Stomach (tissue), 19 donors: ENCODE measurements at places on chromosomes 16 and 17.

- DNase-seq, result no peak
Observed at GRCh38 chr16:29744541-29745101, 1.2 kb downstream of the C16orf54 start.

DNA sequence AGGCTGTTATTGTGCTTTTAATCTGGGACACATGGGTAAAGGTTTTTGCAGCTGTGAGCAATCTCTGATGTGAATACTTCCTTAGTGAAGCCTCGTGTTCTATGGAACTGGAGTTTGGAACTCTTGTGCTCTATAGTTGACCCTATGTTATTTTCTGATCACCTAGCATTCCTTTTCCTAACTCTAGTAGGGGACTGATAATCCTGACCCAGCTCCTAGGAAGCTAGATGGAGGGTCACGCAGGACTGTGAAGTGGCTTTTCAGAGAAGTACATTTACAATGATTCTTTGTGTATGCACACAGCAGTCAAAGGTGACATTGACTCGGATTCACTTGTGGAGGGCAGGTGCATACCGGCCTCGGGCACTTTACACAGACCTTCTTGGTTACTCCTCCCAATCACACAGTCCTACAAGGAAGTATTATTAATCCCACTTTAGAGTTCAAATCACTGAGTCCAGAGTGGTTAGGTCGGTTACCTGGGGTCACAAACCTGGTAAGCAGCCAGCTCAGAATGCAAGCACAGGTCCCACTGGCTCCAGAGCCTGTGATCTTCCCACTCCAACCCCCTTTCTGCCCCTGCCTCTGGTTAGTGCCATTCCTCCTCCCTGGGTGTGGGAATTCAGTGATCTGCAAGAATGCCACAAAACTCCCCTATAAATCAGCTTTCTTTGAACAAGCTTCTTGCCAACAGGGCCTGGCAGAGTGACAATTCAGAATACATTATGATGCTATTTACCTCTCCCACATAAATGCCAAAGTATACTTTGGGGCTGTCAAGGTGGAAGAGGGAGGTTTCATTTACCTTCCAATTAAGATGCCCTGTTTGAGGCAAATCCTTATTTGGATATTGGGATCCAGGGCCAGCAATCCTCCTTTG lies 7.1 kb downstream of the CHD9NB start:
- peak; percentile 60 for DNase-seq

- no peak for DNase-seq
Observed at GRCh38 chr16:11155284-11155806, 100.7 kb downstream of the SOCS1 start.

- no peak for DNase-seq
Observed at GRCh38 chr16:58056580-58056979, 31.0 kb downstream of the MMP15 start.

GRCh38 chr17:35743626-35744328 lies 9.3 kb downstream of the GAS2L2 start:
- no peak for DNase-seq

DNA sequence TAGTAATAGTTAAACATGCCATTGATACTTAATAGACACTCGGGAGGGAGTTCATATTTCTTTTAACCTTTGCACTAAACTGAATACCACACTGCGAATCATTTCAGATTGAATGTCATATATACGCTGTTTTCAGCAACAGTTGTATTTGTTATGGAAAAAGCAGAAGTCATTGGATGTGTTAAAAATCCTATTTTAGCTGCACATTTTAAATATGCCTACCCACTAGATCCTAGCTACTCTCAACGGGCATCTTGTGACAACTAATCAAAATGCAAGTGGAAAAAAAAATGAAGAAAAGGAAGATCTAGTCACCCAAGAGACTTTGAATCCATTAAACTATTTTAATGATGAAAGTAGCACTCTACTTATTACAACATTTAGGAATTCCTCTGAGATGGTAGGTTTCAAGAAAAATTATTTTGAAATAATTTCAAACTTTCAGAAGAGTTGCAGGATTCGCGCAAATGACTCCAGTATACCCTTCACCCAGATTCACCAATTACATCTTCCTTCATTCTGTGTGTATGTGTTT lies 51.4 kb upstream of the MNT start:
- DNase-seq, result no peak

DNA sequence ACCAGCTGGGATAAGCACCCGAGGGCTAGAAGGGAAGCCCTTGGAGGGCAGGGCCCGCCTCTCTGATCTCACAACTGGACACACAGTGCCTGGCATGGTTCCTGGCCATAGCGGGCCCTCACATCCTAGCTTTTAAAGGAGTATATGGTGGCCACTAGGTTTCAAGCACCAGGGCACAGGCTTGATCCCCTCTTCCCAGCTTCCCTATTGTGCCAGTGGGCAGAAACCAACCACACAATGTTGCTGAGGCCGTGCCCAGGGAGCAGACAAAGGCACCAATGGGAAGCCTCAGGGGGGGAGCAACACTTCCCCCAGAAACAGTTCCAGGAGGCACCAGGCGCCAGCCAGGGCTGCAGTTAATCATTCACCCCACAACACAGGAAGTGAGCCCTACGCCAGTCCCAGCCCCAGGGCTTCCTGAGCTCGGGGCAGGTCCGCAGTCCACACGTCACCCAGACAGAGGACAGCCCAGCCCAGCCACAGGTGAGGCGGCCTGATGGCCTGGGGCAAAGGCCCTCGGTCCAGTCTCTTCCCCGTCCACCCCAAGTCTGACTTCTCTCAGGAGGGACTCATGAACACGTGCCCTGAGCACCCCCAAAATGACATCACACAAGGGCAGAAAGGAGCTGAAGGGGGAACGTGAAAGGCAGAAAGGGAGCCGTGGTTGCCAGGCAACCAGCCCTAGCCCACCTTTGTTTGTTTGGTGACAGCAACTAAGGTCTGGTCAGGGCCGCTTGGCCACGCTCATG lies 12.8 kb downstream of the SMIM5 start:
- DNase-seq, result peak; percentile 94

DNA sequence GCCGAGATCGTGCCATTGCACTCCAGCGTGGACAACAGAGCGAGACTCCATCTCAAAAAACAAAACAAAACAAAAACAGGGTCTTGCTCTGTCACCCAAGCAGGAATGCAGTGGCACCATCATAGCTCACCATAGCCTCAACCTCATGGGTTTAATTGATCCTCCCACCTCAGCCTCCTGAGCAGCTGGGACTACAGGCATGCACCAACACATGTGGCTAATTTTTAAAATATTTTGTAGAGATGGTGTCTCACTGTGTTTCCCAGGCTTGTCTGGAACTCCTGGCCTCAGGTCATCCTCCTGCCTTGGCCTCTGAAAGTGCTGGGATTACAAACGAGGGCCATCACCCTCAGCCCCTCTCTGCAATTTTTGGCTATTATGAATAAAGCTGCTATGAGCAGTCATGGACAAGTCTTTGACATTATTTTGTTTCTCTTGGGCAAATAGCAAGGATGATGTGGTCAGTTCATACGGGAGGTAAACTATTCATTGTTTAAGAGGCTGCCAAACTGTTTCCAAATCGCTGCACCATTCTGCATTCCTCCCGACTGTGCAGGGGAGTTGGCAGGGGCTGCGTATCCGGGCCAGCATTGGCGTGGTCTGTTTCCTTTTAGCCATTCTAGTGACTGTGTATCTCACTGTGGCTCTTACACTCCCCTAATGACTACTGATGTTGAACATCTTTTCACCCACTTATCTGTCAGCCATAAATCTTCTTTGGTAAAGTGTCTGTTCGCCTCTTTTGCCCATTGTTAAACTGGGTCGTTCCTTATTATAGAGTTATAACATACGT lies 21.1 kb downstream of the EIF4A3 start:
- DNase-seq, result no peak

GRCh38 chr17:50151937-50152547 lies 1.6 kb upstream of the PPP1R9B start:
- DNase-seq, result peak; percentile 96

- no peak for DNase-seq
Observed at GRCh38 chr17:11330826-11331225, 89.8 kb downstream of the SHISA6 start.

DNA sequence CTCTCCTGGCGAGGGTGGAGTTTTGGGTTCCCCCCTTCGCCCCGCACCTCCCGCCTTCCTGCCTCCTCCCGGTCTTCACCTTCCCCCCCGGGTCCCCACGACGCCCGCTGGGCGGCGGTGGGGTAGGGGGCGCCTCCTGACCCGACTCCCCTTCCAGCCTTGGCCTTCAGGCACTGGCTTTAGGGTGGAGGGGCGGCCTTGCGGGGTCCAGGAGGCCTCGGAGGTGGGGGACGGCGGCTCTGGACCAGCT lies 2.4 kb downstream of the SLC16A3 start:
- DNase-seq, result no peak

GRCh38 chr16:67760206-67760955 lies 41.3 kb upstream of the GFOD2 start:
- no peak for DNase-seq

GRCh38 chr17:40531051-40531991 lies 29.9 kb upstream of the TNS4 start:
- DNase-seq, result no peak

DNA sequence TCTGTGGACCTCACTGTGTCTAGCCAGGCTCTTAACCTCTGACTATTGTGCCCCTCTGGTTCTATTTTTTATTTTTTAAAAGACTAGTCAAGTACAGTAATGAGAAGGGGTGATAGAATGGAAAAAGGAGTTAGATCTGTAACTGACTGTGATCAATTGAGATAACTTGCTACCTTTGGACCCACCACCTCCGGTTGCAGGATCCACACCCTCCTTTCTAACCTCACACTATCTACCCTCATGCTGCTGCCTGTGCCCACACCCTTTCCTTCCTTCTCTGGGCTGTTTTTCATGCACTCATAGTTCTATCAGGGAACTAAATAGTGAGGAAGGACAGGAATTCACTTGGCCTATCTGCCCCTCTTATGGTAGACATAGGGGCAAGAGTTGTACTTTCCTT lies 172.3 kb downstream of the KATNIP start:
- DNase-seq, result no peak

GRCh38 chr17:1907216-1907631 lies 77.4 kb downstream of the RPA1 start:
- no peak for DNase-seq

- DNase-seq, result no peak
Observed at GRCh38 chr17:78779850-78780249, 2.2 kb downstream of the CYTH1 start.

- DNase-seq, result no peak
Observed at GRCh38 chr17:66021757-66022156, 170.2 kb downstream of the CEP112 start.

DNA sequence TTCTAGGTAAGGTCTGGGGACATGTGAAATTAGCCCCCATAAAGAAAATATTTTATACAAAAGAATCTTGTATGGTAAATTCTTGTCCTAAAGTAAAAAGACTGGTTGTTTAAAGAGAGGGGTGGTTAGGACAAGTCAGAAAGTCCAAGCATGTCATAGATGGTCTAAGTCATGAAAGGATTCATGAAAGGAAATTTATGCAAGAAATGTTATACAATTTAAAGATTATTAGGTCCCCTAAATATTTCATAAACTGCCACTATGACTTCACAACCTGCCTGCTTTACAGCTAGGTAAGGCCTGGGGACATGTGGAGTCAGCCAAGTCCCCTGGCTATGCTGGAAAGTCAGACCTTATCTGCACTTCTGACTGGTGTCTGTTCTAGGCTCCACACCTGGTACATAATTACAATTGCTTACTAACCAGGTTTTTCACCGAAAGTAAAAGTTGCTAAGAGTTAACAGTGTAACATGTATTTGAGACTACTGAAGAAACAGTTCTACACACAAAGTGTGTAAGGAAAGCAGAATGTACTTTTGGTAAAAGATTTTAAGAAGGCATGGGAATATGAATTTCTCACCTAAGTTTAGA lies 17.0 kb downstream of the N4BP1 start:
- no peak for DNase-seq

- DNase-seq, result no peak
Observed at GRCh38 chr16:71771571-71771970, 37.1 kb downstream of the AP1G1 start.

DNA sequence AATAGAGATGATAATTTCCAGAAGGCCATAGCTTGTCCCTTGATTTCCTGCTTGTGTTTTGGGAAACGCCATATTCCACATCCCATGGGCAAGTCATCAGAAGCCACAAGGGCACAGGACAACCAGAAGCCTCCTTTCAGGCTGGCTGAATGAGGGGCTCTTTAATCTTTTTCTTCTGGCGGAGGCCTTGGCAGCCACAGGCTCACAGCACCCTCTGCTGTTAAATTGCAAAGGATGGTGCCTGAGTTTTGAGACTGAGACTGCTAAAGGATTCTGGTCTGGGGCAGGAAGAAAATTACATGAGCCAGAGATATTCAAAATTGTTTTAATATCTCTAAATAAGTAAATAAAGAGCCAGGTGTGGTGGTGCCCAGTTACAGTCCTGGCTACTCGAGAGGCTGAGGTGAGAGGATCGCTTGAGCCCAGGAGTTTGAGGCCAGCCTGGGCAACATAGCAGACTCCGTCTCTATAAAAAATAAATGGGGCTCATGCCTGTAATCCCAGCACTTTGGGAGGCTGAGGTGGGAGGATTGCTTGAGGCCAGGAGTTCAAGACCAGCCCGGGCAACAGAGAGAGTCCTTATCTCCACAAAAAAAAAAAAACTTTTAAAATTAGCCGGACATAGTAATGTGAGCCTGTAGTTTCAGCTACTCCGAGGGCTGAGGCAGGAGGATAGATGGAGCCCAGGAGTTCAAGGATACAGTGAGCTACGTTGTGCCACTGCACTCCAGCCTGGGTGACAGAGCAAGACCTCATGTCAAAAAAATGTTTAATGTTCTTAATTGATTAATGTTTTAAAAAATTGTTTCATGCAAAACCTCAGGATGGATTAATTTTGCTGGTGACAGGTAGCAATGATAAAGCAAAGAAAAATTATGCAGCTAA lies 26.3 kb downstream of the AARSD1 start:
- no peak for DNase-seq

GRCh38 chr16:24936151-24936550 lies 79.0 kb downstream of the ARHGAP17 start:
- no peak for DNase-seq

- DNase-seq, result no peak
Observed at GRCh38 chr17:42274253-42274542, 2.0 kb downstream of the STAT5B start.

DNA sequence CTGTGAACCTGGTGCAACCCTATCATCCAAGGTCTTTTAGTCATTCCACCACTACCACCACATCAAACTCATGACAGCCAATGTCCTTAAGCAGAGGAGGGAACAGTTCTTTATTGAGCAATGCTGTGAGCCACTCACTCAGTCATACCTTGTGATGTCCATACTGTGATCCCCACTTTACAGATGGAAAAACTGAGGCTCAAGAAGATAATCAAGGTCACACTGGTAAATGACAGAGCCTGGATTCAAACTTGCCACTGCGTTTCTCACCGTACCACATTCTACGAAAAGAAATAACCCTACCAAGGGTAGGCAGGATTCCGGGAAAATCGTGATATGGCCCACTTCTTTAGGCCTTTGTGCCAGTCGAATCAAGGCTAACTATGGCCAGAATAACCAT lies 172.6 kb downstream of the CCT6B start:
- no peak for DNase-seq

GRCh38 chr17:6435968-6436367 lies 1.0 kb upstream of the AIPL1 start:
- peak; percentile 86 for DNase-seq

DNA sequence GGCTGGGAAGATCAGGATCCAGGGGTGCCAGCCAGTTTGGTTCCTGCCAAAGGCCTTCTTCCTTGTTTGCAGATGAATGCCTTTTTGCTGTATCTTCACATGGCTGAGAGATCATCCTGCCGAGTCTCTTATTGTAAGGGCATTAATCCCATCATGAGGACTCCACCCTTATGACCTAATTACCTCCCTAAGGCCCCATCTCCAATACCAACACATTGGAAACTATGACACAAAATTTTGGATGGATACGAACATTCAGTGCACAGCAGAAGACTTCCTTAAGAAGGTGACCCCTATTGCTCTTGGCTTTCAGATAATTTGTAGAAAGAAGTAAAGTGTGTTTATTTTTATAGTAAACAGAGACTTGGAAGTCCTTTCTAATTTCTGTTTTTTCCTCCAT lies 1164.7 kb upstream of the CDH8 start:
- no peak for DNase-seq
